ENCODE measurements at places on chromosomes 3 and 15.

- no peak for DNase-seq
Observed at GRCh38 chr3:46062679-46063078, 35.4 kb upstream of the XCR1 start.

DNA sequence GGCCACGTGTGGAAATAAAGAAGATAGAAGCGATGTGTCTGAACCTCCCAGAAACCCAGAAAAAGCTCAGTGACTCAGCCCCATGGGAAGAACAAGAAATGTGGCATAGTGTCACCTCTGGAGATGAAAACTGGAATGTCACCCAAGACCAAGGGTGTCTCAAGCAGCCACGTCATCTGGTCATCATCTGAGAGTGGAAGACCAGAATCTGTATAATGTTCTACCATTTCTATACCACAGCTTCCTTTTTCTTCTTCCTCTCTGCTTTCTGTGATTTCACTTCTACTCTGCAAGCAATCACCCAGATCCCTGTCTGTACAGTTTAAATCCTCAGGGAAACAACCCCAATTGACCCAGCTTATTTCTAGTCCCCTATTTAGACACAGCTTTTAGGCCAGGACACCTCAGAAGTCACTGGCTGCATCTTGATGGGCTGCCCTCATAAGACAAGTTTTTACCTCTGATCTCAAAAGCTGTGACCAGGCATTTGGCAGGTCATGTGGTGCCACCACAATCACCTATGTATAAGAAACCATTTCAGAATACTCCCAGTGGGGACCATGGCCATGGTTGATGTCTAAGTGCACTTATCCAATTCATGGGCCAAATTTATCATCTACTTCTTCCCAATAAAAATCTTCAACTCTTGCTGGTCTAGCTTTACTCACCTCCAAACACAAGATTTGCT lies 278.5 kb upstream of the UMPS start:
- DNase-seq = no peak

GRCh38 chr3:112973325-112974177 lies 1.4 kb downstream of the CD200R1 start:
- peak; percentile 35 for DNase-seq

DNA sequence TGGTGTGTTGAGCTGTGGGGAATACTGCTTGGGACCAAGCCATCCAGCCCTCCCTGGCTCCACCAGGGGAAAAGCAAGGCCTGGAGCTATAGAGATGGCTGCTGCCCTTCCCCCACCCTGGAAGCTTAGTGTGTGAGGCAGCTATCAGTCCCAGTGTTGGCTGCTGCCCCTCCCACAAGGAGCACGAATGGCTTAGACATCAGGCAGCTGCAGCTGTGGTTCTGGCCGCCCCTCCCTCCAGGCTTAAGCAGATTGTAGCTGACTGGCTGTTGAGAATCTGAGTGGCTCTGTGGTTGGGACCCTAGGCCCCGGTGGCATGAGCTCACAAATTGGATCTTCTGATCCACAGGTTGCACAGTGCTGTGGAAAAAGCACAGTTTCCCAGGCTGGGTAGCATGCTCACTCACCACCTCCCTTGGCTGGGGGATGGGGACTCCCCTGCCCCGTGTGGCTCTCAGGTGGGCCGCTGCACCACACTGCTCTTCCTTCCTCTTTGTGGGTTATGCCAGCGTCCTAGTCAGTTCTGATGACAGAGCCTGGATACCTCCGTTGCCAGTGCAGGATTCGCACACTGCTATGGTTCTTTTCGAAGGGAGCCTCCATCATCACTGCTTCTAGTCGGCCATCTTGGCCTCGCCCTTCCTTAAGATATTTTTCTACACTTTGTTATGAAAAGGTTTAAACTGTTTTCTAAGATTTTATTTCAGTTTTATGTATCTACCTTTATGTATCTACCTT lies 21.2 kb upstream of the SUCNR1 start:
- no peak for DNase-seq

DNA sequence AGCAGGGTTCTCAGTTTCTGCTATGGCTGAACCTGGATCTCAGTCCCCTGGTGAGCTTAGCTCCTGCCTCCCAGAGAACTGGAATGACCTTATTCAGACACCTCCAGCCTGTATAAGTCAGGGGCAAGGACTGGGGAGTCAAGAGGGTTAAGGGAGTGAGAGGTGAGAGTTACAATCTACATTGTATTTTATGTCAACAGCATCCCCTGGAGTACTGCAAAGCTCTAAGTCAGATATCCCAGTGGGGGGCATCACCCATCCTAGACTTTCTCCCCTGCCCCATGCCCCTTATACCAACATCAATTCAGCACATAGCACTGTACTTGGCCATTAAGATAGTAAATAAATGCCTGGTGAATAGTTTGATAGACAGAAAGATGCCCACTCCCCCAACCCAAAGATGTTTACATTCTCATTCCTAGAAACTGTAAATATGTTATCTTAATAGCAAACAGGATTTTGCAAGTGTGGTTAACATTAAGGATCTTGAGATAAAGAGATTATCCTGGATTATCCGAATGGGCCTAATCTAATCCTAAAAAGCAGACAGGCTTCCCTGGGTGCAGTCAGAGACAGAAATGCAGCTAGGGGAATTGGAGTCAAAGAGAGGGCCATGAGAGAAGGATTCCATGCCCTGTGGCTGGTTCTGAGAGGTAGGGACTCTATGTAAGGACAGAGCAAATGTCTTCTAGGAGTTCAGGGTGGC lies 132.3 kb upstream of the RASGRP1 start:
- DNase-seq = no peak

GRCh38 chr15:67026610-67026967 lies 38.8 kb upstream of the SMAD3 start:
- DNase-seq = no peak

DNA sequence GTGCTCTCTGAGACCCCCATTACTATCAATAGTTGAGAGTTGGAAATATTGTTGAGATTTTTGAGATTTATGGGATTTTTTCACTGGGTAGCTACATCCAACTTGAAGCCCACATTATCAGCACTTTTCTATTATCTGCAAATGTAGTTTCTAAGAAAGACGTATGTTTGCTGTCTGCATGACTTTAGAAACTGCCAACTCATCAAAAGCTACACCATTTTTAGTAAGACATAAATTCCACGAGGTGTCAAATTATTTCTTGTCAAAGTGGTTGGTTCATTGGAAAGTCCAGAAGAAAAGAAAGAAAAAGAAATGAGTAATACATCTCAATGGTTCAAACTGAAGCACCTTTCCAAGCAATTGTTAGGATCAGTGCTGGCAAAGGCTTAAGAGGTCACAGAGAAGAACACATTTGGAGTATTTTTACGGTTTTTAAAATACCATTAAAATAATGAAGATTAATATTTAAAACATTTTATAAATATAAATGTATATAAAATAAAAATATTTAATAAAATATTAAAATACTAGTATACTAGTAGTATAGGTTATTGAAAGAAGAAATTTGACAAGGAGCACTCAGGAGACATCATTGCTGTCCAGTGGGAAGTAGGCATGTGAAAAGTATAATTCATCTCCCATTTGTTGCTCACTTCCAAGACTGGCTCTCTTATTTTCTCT lies 463.5 kb downstream of the TAFA4 start:
- no peak for DNase-seq

- no peak for DNase-seq
Observed at GRCh38 chr3:66106788-66107187, 68.1 kb upstream of the MAGI1 start.

DNA sequence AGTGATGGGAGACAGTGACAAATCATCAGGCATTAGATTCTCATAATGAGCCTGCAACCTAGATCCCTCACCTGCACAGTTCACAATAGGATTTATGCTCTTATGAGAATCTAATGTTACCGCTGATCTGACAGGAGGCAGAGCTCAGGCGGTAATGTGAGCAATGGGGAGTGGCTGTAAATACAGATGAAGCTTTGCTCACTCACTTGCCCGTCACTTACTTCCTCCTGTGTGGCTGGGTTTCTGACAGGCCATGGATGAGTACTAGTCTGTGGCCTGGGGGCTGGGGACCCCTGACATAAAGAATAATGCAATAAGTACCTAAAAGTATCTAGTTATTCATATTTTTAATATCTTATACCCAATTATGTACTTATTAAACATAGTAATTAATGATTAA lies 15.6 kb downstream of the IQCB1 start:
- no peak for DNase-seq

DNA sequence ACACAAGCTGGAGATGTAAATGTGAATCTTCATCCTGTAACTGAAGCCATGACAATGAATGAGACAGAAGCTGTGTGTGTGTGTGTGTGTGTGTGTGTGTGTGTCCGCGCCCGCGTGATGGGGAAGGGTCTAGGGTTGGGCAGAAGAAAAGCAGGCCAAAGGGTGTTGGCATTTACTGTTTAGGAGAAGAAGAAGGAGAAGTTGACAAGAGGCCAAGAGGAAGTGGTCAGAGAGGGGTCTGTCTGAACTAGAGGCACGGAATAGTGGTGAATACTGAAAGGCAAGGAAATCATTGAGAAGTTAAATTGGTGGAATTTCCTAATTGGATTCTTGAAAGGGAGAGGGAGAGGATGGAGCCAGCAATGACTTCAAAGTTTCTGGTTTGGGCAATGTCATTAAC lies 5.6 kb upstream of the NCEH1 start:
- DNase-seq = no peak

DNA sequence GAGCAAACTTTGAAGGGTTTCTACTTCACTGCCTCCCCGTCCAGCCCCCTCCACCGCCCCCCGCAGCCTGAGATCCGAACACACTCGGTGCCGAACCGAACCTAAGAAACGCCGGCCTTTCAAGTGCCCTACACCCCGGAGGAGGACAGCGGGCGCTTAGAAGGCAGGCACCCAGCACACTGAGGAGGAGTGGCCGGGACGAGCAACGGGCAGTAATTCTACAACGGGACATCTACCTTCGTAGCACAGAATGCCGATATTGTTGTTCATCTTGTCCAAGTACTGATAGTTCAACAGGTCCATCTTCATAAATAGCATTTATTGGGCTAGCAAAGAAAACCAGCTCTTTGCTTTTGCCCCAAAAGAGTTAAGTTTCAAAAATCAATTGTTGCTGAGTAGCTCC lies 513 bp downstream of the VGLL4 start:
- DNase-seq = no peak

DNA sequence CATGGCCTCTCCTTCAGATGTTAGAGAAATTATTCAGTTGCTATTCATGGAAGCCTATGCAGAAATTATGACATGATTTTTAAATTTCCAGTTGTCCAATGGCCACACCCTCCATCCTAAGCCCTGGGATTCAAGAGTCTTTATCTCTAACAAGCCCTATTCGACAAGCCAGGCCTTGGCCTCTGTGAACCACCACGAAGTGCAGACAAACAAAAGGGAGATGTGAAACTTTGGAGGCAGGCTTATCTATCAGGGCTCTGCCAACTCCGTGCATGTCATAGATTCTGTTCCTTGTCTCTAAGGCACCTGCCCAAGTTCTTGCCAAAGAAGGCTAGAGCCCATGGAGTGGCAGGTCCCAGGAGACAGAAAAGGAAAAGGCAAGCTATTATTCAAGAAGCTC lies 212.4 kb upstream of the ADAMTS9 start:
- no peak for DNase-seq

- no peak for DNase-seq
Observed at GRCh38 chr15:94924971-94925598, 693.7 kb downstream of the MCTP2 start.

GRCh38 chr3:43688245-43688650 lies 2.5 kb upstream of the ABHD5 start:
- no peak for DNase-seq

DNA sequence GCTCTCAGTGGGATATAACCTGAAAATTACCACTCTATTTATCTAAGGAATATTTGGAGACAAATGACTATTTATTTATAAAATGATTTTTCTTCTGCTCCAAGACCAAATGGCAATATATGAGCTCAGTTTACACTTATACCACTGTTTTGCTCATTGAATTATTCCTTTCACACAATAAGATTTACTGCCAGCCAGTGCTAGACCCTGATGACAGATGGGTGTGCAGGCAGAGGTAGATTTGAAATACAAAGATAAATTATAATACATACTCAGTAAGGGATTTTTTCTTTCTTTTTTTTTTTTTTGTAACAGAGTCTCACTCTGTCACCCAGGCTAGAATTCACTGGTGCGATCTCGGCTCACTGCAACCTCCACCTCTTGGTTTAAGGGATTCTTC lies 980.3 kb downstream of the EPHA3 start:
- no peak for DNase-seq

Measured in NCI-H1105 treated with DMSO at 0.1 percent for 48 hours (cell line).